Activated CD8-positive, alpha-beta memory T cell treated with anti-CD3 and anti-CD28 coated beads for 1 hour (primary cell): ENCODE measurements at places on chromosomes 13 and 19.

GRCh38 chr13:80363890-80364503, 23.1 kb upstream of the SPRY2 start:
- DNase-seq = no peak

DNA sequence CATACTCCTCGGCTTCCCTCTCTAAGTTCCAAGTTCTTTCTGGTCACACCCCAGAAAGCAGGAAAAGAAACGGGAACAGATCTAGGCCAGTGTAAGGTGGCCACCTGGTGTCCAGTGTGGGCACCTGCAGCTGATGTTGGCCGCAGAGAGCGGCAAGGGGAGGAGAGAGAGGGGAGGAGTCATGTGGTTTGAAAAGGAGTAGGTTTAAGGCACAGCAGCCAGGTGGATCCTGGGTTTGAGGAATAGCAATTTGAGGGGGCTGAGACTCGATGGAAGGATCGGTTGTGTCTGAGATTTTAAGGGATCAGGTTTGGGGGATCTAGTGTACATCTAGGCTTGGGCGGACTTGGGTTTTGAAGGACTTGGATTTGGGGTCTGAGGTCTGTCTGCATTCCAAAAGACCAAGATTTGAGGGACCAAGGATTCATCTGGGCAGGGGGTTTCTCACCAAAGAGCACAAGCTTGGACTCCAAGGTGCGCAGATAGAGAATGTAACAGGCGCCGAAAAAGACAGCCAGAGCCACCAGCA, 1.2 kb downstream of the RABAC1 start:
- no peak for DNase-seq

DNA sequence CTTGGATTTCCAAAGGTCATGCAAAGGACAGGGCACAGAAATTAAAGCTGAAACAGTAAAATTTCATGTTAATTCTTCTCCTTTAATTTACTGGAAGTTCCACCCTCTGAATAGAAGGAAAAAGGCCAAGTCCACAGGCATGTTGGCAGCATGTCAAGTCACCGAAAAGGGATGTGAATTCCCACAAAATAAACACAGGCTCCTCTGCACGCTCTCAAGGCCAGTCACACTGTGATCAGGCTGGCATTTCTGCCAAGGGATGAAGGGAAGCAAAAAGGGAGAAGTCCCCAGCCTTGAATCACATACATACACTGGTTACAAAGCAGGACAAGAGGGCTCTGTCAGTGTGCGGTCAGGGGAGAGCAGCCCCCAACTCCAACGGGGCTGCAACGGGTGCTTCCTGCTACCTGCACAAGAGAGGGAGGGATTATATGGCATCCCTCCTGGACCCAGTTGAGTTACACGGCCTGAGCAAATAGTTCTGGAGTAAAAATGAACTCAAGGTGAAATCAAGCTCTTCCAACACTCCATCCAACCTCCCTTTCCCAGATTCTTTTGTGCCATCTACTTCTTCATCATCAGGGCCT, 6.9 kb downstream of the DCLK1 start:
- no peak for DNase-seq

- no peak for DNase-seq
These were observed 68.6 kb downstream of the NDFIP2 start for GRCh38 chr13:79549355-79550106.

DNA sequence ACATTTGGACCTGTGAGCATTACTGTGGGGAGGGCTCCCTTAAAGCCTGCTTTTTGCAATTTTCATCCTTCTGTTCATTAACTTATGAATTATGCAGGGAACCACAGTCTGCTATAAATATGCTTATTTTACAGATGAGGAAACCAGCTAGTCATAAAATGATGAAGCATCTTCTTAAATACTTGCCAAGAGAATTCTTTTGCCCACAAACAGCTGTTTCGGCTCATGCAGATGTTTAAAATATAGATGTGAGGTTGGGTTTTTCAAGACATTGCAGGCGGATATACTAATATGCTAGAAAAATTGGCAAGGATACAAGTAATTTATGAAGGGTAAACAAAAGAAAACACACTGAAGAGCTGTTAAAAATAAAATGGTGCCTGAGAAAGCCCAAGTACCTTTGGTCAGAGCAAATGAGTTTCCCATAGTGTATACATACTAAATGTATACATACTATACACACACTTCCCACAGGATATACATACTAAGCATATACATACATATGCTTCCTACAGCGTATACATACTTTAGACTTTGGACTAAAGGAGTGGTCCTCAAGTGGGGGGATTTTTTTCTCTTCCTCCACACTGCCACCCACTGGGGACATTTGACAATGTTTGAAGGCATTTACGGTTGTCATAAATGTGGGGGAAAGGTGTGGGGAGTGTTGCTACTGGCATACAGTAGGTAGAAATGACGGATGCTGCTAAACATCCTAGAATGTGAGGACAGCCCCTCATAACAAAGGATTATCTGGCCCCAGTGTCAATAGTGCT, 164.9 kb upstream of the CSNK1A1L start:
- DNase-seq = no peak

- no peak for DNase-seq
These were observed 7.8 kb downstream of the CIC start for GRCh38 chr19:42276821-42277220.

DNA sequence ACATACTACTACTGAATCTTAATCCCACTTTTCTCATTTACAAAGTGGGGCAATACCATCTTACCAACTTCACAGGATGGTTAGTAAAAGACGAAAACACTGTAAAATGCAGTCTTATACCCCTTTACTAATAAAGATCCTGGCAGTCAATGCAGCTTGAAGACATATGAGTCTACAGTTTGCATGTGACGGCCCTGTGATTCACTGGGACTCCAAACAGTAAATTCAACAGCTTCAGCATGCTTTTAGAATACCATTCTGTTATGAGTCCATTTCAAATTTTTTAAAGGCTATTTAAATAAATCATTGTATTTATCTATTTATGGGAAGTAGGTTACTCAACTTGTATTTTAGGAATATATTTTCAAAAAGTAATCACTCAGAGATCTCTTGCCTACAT, 629.1 kb downstream of the LIG4 start:
- DNase-seq = no peak

GRCh38 chr19:58407658-58408151, 744 bp upstream of the ZNF584 start:
- DNase-seq = no peak

- DNase-seq = no peak
These were observed 349.5 kb downstream of the SLITRK1 start for GRCh38 chr13:83532809-83533208.

DNA sequence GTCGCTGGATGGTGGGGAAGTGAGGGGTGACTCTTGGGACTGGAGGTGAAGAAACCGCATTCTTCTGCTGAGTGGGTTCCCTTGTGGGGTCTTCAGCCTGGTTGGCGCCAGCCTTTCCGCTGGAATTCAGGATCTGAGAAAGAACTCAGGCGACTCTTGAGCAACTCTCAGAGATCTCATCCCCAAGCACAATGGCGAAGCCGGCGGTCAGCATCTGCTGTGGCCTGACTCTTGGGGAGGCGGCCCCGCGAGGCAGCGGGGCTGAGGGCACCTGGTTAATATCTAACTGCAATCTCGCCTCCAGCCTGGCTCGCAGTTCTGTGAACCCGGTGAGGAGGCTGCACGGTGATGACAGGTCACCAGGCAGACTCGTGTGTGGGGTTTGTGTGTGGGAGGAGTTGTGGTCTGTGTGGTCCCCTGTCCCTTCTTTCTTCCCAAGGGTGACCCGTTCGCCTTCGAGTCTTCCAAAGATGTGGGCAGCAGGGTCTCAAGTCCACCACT, 883 bp downstream of the ZNF441 start:
- DNase-seq = peak; percentile 4

DNA sequence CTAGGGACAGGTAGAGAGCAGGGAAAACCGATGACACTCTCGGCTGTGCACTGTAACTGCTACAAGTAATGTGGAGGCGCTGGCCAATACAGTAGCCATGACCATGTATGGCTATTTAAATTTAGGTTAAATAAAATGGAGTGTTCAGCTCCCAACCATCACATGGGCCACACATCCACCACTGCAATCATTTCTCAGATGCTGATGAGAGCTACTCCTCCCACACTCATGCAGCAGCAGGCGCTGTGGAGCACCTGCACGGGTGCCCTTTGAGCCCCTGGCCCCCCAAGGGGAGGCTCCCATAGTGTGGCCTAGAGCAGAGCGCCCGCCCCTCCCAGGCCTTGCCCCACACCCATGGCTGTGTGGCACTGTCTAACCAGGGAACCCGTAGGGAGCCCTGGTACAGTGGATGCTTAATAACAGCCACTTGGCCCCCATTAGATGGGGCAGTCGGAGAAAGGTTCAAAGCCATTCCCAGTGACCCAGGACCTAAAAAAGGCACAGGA, 6.0 kb downstream of the ACP4 start:
- DNase-seq = no peak

- DNase-seq = no peak
These were observed 21.9 kb downstream of the RFX1 start for GRCh38 chr19:13984186-13984585.

GRCh38 chr19:54415208-54415900, at the start of gene TTYH1:
TSS of gene TTYH1 (plus strand) at chr19:54415464. CDS start at chr19:54415553, 89 bp downstream.
- DNase-seq = no peak

- peak; percentile 54 for DNase-seq
These were observed 12.6 kb downstream of the XRCC1 start for GRCh38 chr19:43562698-43563241.

GRCh38 chr13:103395139-103395538, 328.9 kb upstream of the SLC10A2 start:
- DNase-seq = no peak

GRCh38 chr13:105847527-105848291, 687.8 kb downstream of the EFNB2 start:
- no peak for DNase-seq

- DNase-seq = no peak
These were observed 23.6 kb downstream of the SOHLH2 start for GRCh38 chr13:36190771-36191170.

DNA sequence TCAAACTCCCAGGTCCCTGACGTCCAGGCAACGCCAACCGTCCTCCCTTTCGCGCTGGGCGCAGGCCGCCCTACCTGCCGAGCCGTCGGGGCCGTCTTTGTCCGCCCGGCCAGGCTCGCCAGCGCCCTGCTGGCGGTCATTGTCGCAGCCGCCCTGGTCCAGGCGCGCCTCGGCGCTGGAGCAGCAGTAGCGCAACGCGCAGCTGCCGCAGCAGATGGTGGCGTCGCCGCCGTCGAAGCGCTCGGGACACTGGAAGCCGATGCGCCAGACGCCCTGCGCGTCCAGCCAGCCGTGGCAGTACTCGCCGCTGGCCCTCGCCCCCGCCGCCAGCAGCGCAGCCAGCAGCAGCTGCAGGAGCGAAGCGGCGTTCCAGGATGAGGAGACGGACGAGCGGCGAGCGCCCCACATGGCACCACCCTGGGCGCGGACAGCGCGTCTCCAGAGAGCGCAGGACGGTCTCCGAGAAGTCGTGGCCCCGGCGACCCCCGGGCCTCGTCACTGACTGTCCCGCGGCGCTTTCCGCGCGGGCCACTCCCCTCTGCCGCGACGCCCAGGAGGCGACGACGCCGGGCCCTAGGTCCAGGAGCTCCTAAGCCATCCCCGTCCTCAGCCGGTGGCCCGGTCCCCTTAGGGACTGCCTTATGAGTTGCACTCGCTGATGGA, 1.1 kb downstream of the SHISA2 start:
- no peak for DNase-seq

DNA sequence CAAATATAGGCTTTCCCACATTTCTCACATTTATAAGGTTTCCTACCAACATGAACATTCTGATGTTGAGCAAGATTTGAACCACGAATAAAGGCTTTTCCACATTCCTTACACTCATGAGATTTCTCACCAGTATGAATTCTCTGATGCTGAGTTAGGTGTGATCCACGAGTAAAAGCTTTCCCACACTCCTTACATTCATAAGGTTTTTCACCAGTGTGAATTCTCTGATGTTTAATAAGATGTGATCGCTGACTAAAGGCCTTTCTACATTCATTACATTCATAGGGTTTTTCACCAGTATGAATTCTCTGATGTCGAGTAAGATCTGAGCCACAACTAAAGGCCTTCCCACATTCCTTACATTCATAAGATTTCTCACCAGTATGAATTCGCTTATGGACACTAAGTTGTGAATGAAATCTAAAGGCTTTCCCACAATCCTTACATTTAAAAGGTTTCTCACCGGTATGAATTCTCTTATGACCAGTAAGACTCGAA, 19.0 kb downstream of the ZNF790 start:
- DNase-seq = no peak

- DNase-seq = no peak
These were observed 402.6 kb downstream of the SUCLA2 start for GRCh38 chr13:47598340-47598911.

- DNase-seq = no peak
These were observed 5.7 kb upstream of the CDC42EP5 start for GRCh38 chr19:54478677-54479266.

DNA sequence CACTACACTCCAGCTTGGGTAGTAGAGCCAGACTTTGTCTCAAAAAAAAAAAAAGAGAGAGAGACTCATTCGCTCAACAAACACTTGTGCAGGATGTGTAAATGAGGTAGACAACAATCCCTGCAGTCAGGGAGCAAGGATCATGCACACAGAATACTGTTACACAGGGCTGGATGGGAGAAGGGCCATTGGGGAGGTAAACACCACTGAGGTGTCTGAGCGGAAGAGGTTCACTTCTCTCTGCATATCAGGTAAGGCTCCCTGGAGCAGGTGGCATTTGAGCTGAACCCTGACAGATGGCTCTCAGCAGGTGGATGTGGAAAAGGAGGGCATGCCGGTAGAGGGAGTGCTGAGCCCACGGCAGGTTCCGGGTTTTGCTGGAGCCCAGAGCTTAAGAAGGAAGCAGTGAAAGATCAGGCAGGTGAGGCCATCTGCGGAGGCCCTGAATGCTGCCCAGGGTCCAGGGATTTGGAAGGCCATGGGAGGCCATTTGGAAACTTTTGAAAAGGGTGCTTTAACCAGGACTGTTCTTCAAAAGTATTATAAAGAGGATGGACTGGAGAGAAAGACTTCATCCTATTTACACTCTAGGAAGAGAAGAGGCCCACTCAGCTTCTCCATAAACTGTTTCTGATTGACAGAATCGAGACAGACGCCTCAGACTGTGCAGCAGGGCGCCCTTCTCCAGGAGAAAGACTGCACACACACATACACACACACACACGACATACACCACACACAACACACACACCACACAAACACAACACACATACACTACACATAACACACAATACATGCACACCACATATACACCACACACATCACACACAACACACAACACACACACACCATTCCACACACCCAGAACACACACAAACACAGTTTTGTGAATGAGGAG, 199.4 kb downstream of the USP12 start:
- no peak for DNase-seq

- no peak for DNase-seq
These were observed 22.1 kb downstream of the ACTN4 start for GRCh38 chr19:38669552-38669951.

- DNase-seq = no peak
These were observed 1.3 kb downstream of the ZIC2 start for GRCh38 chr13:99982731-99983498.
